ENCODE measurements at places on chromosomes 13 and 19. TPM values are rescaled to one million over a fixed set of nuclear protein-coding genes. Genes with fewer than 3 reads are reported as not detected.

VRK3 gene
- polyA plus RNA-seq = 24.7 TPM

PLA2G4C gene
- 8.0 TPM for polyA plus RNA-seq

SOHLH2 gene
- polyA plus RNA-seq = 0.14 TPM

ZNF541 gene
- polyA plus RNA-seq = not detected

All from AG04450 (cell line).